ENCODE measurements at places on chromosomes 7 and 10. TPM values are rescaled to one million over a fixed set of nuclear protein-coding genes. Genes with fewer than 3 reads are reported as not detected.

SCART1 gene
- total RNA-seq: 9.9 TPM

- no peak for DNase-seq
These were observed at the start of gene WIPF3 for GRCh38 chr7:29806208-29806994. Gene WIPF3, plus strand, starts transcription at chr7:29806508. Its CDS starts 28,217 bp downstream, at chr7:29834725.

OR2A5 gene
- not detected for total RNA-seq

GRCh38 chr7:70569335-70569819 lies 562.6 kb upstream of the GALNT17 start:
- no peak for DNase-seq

- DNase-seq: no peak
These were observed 1.6 kb downstream of the TSPAN14 start for GRCh38 chr10:80455461-80456349.

DNA sequence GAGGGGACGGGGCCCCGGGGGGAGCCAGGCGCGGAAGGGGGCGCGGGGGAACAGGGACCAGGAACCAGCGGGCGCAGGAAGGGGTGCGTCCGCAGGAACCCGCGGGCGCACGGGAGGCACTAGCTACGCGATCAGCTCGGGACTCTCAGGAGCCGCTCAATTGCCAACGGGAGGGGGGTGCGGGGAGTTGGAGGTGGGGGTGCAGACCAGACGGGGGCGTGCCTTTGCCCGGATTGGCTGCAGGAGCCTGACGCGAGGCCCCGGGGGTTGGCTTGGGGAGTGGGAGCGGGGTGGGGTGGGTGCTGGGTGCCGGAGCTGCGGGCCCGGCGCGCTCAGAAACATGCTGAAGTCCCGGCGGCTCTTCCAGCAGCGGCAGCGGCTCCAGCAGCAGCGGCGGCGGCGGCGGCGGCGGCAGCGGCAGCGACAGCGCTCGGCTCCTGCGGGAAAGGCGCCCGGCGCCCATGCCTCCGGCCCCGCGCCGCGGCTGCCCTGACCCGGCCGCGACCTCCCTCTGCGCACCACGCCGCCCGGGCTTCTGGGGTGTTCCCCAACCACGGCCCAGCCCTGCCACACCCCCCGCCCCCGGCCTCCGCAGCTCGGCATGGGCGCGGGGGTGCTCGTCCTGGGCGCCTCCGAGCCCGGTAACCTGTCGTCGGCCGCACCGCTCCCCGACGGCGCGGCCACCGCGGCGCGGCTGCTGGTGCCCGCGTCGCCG lies at the start of gene ADRB1:
ADRB1 (plus strand) TSS at position 335 of the 715 bp plus-strand sequence; CDS start at position 602, 267 bp downstream.
- peak; percentile 58 for DNase-seq

DNA sequence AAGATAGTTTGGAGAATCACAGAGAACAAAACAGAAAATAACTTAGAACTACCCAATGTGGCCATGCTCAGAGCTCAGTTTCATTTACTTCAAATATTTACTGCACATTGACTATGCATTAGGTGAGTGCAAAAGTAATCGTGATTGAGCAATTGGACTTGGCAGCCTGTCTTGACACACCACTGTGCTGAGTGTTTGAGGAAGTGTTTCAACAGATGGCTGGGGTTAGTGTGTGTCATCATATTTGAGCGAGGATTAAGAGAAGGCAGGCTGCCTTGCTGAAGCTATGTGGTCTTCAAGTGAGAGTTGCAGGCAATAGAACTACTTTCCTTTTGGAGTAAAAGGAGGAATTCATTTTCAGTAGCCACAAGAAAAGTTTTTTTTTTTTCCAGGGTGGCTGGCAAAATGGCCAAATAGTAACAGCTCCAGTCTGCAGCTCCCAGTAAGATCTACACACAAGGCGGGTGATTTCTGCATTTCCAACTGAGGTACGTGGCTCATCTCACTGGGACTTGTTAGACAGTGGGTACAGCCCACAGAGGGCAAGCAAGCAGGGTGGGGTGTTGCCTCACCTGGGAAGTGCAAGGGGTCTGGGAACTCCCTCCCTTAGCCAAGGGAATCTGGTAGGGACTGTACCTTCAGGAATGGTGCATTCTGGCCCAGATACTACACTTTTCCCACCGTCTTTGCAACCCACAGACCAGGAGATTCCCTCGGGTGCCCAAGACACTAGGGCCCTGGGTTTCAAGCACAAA lies 37.6 kb downstream of the AKR1C4 start:
- no peak for DNase-seq
